Hepatic stellate cell (primary cell): ENCODE measurements at places on chromosomes 1 and 21.

GRCh38 chr1:78855258-78855657, 151.3 kb downstream of the ADGRL4 start:
- no peak for DNase-seq

GRCh38 chr1:11417162-11417561, 61.8 kb upstream of the DISP3 start:
- DNase-seq, result no peak

GRCh38 chr1:208907790-208908189, 663.6 kb upstream of the PLXNA2 start:
- no peak for DNase-seq

- DNase-seq, result no peak
Measured at GRCh38 chr21:34819357-34819999, 150.7 kb downstream of the CLIC6 start.

GRCh38 chr1:110508028-110508940, 10.7 kb downstream of the KCNA10 start:
- peak; percentile 49 for DNase-seq

DNA sequence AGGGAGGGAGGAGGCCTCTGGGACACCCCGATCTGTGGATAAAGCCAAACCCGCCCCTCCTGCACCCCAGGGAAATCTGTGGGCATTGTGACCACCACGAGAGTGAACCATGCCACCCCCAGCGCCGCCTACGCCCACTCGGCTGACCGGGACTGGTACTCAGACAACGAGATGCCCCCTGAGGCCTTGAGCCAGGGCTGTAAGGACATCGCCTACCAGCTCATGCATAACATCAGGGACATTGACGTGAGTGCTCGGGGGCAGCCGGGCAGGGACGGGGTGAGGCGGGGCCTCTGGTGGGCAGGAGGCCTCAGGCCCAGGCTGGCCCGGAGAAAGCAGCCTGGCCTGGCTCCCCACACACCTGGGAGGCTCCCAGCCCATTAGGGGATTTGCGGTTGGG, 54.7 kb downstream of the ALPL start:
- no peak for DNase-seq

DNA sequence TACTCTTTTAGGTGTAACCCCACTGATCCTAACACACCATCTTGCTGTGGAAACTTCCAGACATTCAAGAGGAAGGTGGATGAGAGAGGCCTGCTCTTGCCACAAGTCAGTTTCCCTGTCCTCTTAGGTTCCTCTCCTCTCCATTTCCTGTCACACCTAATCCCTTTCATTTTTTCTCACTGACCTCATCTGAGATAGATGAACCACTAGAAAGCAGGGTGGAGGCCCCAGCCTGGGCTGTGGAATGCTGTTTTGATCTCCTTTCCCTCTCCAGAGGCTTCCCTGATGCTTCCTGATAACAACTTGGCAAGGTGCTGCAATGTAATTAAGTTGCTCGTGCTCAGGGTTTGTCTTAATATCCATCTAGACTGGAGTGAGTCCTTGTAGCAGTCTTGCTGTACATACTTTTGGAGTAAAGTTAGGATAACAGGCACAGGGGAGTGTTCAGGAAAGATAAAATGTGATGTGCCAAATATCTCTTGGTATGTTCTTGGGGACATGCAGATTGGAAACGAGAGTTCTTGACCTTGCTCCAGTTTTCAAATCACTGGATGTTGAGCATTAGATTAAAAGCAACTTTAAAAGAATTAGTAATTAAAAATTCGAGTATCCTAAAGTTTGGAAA, 11.2 kb downstream of the LRRC42 start:
- peak; percentile 47 for DNase-seq

GRCh38 chr1:23805025-23805424, 4.5 kb upstream of the GALE start:
- no peak for DNase-seq

GRCh38 chr1:8815582-8816151, 1.8 kb downstream of the RERE start:
- DNase-seq, result no peak

GRCh38 chr1:36151845-36152203, 2.5 kb upstream of the TRAPPC3 start:
- DNase-seq, result no peak

DNA sequence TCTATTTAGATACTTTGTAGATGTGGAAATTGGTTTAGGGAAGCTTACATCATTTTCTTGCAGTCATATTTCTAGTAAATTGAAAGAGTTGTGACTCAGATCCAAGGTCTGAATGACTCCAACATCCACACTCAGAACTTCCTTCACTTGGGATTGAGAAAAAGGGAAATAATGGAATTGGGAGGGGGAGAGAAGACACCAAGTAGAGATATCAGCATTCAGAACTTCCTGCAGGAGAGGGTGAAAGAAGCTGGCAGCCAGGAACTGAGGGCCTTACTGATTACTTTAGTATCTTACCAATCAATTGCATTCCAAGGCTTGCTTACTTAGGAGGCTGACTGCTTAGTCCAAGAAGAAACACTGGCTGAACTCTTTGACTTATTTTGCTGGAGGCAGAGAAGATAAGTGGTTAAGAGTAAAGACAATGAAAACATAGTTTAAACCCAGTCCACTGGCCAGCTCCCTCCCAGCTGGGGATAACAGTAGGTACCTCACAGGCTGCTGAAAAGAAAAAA, 21.7 kb downstream of the APP start:
- peak; percentile 37 for DNase-seq

DNA sequence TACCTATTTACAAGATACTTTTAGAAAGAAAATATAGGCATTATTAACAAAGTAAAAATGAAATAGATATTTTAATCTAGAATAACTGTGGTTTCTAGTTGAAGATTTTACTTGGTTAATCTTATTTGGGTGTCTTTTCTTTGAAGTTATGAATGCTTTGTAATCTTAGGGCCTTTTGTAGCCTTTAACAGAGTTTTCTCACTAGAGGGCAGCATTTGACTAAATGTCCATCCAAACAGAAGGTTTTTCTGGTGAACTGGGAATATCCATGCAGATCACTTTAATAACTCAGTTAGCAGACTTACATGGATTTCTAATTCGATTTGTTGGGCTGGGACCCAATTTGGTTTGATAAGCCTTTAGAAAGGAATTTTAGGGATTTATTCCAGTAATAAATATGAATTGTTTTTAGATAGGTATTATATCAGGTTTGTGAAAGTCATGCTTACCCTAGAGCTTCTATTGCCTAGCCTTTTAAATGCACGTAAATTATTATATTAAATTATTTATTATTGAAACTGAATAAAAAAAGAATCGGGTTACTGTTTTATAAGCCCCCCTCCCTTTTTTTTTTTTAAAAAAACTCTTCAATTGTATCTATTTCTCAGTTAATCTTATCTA, 119.7 kb downstream of the ZNF326 start:
- DNase-seq, result peak; percentile 6

DNA sequence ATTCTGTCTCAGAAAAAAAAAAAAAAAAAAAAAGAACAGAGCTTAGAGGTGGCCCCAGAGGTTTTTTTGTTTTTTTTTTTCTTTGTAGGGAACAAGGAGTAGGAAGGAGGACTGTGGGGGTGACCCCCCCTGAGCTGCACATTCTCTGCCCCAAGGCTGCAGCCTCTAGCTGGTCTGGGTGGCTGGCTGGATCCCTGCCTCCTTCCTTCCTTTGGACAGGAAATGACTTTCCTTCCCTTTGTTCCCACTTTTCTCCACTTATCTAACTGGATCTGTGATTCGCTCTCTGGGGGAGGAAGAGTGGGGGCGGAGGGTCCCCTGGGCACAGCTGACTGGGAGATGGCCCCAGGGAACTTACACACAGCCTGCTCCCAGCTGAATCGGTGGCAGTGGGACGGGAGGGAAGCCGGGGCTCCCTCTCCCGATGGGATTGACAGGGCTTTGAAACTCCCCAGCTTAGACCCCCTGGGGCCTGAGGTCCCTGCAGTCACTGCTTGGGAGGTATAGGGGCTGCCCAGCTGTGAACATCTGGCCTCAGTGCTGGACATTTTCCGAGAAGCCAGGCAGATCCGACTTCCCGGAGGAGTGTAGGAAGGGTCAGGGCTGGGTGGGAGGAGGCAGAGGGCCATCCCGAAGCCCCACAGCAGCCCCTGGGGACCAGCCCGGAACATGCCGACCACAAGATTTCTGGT, 2.1 kb downstream of the FBLIM1 start:
- DNase-seq, result peak; percentile 95

- DNase-seq, result no peak
Measured at GRCh38 chr1:159239551-159240220, 35.0 kb downstream of the ACKR1 start.

DNA sequence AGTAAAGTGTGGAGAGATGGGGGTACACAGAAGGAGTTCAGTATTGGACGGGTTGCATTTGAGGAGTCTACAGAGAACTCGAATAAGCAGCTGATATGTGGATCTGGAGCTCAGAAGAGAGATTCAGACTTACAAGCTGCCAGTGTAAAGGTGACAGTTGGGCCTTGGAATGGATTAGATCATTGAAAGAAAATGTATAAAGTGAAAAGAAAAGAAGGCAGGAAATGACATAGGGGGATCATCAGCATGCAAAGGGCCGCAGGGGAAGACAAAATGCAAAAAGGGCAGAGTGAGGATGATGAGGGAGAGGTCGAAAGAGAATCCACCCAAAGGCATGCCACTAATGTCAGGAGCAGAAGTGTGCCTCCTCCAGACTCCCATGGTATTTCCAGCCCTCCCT, 273.3 kb downstream of the TNR start:
- no peak for DNase-seq

DNA sequence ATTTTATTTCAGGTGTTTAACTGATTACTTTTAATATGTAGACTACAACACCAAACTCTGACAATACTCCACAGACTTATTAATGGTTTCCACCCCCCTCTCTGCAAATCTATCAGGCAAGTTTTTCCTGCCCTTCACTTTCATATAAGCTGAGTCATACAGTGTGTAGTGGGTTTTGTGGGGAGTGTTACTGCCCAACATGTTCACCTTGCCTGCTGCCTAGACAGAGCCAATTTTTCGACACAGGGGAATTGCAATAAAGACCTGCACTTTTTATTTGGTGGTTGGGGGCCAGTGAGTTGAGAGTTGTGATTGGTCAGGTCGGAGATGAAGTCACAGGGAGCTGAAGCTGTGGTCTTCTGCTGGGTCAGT, 119.7 kb downstream of the PPIAL4G start:
- no peak for DNase-seq

DNA sequence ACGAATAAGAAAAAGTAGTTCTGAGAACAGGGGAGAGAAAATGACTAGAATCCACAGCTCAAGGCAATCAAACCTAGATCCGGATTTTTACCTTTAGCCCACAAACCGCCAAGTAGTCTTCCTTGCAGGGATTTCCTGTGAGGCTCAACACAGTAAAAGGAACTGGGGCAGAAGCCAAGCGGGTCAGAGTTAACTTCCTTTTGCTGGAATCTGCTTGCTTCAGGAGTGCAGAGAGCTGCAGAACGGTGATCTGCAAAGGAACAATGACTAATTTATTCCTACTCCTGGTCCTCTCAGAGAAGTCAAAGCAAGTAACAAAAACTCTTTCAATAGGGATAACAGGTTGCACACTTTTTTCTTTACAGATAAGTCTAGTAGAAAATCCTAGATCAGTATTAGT, 53.4 kb downstream of the UBR4 start:
- DNase-seq, result no peak

DNA sequence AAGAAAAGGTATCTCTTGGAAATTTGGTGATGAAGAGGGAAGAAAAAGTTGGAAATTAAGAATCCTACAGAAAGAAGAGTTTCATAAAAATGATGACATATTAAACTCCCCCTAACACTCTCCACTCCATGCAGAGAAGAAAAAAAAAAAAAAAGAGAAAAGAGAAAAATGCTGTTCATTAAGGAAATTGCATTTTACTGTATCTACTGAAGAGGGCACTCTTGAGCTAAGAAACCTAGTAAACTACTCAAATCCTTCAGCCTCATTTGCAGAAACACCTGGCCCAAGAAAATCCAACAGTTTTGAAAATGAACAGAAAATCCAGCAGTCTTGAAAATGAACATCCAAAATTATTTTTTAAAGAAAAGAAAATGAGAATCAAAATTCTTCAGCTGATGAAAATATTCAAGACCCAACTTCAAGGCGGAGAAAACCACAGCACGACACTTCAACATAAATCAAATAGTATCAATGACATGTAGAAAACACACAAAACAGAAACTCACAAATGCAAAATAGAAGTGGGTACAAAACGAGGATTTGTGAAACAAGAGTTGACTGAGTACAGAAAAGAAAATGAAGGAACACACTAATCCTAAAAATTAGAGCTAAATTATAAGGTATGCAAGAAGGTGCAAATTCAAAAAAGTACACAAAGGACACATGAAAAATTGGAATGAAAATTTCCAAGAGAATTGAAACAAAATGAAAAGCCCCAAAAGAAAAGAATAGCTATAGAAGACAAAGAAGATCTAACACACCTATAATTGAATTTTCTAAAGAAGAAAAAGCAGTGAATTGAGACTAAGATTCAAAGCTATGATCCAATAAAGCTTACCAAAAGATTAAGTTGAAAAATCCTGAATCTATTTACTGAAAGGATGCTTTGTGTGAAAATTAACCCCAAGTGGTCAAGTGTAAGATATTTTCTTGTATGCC, 73.2 kb upstream of the DNAJC6 start:
- peak; percentile 11 for DNase-seq

- no peak for DNase-seq
Measured at GRCh38 chr21:31530897-31531705, 128.4 kb upstream of the SOD1 start.

DNA sequence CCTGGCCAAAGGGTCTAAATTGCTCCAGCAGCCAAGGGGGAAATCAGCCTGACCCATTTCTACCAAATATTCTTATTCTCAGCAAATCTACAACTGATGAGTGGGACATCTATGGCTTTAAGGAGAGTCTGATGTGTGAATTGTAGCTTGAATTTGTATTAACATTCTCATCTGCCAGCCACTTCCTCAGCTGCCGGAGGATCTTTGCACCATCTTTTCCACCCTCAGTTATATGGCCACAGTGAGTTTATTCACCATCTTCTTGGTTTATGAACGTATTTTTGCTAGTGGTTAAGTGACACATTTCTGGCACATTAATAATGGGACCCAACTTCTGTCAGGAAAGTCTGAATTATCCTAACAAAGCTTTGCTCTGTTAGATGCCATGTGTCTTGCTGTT, 69.6 kb downstream of the COLGALT2 start:
- DNase-seq, result no peak
